ENCODE measurements at places on chromosomes 13 and 19.
A peak's percentile ranks its signal among the peaks of the same experiment; 100 is the strongest.

DNA sequence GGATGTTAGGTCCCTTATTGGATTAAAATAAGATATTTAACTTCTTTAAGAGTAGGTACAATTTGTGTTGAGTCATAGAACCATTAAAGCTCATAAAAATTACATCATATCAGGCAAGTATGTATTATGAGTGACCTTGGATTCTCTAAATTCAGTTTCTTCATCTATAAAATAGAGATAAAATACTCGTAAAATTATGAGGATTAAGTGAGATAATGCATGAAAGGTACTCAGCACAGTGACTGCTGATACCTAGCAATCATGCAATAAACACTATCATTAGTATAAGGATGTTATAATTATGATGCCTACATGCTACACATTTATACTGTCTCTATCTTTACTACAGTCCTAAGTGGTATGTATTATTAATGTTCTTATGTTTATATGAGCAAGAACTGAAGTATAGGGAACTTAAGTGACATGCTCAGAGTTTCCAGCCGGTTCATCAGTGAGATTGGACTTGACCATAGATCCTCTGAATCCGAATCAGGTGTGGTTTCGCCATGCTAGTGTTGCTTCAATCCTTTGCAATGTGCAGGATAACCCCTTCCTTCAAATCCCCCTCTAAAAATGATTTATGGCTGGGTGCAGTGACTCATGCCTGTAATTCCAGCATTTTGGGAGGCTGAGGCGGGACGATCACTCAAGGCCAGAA lies 22.9 kb upstream of the FRY start:
- DNase-seq = no peak

- DNase-seq = peak; percentile 86
Observed at GRCh38 chr19:50376166-50377050, at the start of gene NR1H2. NR1H2 (plus strand) TSS chr19:50376457; CDS start chr19:50377606, 1,149 bp downstream.

GRCh38 chr19:47735131-47735530 lies 10.2 kb upstream of the NOP53 start:
- DNase-seq = no peak

DNA sequence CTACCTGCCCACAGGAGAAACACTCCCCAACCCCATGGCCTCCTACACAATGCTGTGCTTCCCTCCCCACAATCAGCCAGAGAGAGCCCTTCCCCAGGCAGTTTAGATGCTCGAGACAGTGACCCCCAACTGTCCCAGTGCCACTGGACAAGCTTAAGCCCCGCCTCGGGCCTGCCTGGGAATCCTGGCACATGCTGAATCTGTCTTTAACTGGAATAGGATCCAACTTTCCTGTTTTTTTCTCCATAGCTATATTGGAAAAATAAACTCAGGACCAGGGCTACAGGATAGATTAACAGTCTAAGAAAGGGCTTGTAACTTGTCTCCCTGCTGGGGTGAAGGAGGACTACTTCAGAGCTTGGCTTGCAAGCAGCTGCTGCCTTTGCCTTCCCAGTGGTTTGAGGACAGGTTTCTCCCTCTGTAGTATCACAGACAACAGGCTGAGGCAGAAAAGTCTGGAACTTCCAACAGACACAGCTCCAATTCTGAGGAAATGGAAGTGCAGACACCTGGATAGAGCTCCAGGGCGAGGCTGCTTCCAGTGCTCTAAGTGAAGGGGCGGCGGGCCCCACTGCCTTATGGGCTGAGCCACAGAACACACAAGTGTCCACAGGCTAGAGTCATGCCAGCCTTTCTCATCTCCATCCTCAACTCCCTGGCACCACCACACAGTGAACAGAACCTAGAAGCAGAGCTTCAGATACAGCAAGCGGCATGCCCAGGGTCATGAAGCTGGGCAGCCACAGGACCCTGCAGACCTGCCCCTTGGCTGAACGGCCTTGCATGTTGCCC lies 228.3 kb downstream of the TUBA3C start:
- no peak for DNase-seq

GRCh38 chr19:55678121-55678671 lies 3.2 kb downstream of the EPN1 start:
- no peak for DNase-seq

DNA sequence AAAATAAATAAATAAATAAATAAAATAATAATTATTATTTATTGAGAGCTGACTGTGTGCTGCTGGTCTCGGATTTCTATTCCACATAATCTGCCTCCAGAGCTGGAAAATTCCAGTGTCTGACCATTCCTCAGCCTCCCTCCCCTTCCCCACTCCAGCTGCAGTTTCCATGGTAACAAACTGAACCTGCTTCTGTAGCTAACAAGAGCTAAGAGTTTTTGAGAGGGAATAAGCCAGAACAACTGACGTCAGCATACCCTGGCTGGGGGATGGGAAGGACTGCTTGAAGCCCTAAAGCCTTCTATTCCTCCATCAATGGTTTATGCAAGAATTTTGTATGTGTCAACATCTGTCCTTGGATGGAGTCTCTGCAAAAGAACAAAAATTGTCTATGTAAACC lies 26.0 kb upstream of the PEG3 start:
- no peak for DNase-seq

DNA sequence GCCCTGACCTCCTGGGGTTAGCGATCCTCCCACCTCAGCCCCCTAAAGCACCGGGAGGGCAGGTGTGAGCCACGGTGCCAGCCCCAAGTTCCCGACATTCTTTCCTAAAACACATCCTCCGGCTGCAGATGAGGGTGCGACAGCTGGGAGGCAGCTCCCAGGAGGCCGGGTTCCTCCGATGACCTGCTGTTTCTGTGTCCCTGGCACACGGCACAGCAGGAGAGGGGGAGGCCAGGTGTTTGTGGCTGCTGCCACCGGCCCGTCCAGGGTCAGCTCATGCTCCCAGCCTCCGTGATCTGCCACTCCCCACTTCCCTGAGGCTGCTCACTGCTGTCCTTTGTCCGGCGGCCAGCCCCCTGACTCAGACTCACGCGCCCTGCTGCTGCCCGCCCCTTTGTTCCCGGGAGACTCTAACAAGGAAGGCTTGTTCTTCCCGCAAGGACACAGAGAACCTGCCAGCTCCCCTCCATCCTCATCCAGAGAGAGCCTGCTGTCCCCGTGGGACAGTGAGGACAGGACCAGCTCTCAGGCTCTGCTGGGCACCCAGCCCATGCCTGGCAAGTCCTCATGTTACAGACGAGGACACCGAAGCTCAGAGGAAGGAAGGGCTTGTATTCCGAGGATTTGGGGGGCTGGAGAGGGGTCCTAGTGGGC lies 10.6 kb upstream of the MADCAM1 start:
- DNase-seq = no peak

DNA sequence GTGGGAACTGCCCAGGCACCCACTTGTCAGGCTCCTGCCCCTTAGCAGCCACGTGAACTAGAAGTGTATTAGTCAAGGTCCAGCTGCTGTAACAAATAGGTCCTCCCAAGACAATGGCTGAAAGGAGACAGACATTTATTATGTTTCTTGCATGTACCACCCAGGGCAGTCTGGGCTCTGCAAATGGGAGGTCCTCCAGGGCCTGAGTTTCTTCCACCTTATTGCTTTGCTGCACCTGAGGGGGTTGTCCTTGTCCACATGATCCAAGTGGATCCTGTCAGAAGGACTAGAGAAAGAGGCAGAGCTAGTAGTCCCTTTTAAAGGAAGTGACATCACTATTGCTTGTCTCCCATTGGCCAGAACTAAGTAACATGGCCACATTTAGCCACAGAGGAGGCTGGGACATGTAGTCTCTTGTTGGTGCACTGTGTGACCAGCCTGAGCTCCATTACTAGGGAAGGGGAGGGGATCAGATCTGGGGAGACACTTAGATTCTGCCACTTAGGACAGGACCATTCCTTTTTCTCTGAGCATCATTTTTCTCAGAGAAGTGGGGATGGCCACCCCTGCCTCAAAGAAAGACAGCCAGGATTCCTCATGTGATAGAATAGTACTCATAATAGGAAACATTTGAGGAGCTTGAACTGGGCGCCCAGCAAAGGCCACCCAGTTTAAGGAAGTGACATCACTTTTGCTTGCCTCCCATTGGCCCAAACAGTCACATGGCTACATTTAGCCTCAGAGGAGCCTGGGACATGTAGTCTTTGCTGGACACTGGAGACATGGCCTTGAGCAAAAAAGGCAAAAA lies 15.1 kb downstream of the CC2D1A start:
- no peak for DNase-seq

- no peak for DNase-seq
Observed at GRCh38 chr13:36875431-36875830, 44.6 kb downstream of the SMAD9 start.

DNA sequence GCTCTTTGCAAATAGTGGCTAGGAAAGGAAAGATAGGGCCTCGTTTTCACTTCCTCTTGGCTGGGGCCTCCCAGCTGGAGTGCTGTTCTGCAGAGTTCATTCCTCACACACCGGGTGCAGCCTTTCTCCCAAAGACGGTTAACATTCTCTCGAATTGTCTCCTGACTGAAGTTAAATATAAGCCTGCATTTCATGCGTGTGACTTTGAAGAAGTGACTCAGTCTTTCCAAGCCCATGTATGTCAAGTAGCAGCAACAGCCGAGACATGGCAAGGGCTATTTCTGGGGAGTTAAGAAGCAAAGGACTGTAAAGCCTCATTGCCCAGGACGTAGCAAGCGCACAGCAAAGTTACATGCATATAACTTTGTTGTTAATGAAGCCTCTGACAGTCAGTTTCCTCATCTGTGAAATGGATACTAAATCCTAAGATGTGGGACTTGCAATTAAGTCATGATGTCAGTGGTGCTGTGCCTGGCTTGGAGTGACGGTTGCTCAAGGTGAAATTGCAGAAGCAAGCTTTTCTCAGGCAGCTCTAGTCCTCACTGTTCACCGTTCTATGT lies 502.4 kb downstream of the MYO16 start:
- DNase-seq = no peak

DNA sequence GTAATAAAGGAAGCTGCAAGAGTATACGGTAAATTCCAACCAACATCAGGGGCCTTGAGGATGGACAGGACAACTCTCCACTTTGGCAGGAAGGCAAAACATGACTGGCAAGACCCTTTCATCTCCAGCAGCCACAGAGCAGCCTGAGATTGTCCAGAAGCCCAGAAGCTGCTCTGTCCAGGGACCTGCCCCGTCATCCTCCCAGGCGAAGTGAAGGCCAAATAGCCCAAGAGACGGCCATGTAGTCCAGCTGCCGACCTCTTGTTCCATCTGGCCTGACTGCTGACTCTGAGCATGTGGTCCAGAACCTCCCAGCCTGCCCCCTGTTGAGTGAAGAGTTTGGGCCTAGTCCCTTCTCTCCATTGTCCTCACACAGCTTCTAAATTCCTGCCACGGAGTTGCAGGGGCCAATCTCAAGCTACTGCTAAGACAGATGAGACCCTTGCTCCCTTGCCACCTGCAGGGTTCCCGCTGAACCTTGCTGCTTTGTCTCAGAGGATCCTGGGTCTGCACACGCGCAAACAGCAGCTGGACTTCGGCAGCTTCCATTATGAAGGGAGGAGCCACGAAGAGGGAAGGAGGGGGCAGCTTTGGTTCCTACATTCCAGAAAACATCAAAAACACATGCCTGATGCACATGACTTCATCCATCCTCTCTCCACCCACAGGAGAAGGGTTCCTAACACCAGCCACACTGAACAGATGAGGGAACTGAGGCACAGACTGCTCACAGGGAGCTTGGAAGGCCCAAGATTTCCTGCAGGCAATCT lies 196.9 kb downstream of the KATNAL1 start:
- no peak for DNase-seq

DNA sequence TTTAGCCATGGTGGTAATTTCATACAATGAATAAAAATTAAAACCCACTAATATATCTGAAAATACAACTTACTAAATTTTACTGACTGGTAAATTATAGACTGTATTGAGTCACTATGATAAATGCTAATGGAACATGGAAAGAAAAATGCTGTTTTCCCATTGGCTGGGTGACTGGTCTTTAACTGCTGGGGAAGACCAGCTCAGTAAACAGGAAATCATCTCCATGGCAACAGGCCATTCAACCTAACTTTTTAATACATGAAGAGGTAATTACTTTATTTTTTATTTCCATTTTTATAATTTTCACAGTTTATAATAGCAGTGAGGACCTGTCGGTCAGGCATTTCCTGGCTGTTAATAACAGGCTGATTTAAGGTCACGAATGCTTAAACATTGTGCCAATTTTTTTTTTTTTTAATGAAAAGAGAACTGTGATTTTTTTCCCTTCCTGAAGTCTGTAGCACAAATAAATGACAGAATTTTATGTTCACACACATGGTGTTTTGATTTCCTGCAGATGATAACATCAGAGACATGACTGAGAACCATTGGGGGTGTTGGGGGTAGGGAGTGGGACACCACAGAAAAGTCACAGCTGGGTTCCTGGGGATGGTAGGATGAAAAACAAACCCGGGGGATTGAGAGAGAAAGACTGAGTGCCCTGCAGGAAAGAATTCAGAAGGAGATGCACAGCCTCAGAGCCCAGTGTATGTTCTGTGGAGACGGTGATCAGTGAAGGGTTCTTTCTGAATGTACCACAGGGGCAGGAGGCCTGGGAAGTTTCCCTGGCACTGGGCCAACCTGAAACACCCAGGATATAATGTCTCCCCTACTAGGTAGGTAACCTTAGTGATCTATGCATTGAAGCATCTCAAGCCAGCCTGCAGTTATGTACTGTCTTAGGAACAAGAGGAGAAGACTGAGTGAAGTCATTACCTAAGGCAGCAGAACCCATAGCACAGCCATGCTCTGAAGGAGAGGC lies 297.1 kb downstream of the COG6 start:
- no peak for DNase-seq

DNA sequence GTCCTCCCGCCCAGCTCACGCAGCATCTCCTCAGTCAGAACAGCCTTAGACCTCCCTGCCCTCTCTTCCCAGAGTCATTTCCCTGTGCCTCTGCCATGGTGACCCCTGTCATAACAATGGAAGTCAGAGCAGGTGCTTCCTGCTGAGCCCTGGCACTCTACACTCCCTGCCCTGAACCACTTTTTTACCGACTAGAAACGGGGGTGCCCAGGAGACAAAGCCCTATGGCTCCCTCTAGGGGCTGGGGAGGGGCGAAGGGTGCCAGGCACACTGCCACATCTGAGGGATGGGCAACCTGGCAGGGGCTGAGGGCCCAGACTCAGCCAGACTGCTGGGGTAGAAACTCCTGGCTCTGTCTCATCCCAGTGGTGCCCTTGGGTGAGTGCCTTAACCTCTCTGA lies 16.4 kb downstream of the ZNF574 start:
- peak; percentile 11 for DNase-seq

DNA sequence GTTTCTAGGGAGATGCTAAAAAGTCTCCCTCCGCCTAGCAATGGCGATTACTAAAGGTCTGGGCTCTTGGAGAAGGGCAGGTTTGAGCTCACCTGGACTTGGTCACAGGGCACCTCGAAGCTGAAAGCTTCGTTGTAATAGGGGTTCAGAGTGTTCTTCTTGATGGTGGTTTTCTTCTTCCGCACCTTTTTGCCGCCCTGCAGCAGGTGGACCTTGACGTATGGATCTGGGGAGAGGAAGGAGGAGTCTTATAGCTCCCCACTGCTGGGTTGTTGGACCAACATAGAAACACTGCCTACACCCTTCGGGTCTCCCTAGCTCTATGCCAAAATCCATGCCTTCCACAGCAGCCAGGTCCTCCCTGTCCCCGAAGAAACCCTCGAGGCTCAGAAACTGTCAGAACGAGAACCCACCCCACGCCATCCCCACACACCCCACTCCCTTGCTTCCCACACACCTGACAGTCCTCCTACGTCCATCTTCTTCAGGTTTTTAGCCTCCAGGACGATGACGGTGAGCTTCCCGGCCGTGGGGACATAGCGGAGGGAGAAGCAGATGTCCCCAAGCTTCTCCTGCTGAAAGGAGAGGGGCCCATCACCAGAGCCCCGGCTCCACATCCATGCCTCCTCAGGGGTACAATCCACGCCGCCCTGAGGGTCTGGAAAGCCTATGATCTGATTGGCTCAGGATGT lies 5.5 kb downstream of the SYT5 start:
- no peak for DNase-seq

GRCh38 chr19:49853852-49854377 lies 3.0 kb downstream of the PTOV1 start:
- no peak for DNase-seq

All from activated CD8-positive, alpha-beta memory T cell treated with anti-CD3 and anti-CD28 coated beads for 1 hour (primary cell).